ENCODE measurements at places on chromosomes 2 and 18.

DNA sequence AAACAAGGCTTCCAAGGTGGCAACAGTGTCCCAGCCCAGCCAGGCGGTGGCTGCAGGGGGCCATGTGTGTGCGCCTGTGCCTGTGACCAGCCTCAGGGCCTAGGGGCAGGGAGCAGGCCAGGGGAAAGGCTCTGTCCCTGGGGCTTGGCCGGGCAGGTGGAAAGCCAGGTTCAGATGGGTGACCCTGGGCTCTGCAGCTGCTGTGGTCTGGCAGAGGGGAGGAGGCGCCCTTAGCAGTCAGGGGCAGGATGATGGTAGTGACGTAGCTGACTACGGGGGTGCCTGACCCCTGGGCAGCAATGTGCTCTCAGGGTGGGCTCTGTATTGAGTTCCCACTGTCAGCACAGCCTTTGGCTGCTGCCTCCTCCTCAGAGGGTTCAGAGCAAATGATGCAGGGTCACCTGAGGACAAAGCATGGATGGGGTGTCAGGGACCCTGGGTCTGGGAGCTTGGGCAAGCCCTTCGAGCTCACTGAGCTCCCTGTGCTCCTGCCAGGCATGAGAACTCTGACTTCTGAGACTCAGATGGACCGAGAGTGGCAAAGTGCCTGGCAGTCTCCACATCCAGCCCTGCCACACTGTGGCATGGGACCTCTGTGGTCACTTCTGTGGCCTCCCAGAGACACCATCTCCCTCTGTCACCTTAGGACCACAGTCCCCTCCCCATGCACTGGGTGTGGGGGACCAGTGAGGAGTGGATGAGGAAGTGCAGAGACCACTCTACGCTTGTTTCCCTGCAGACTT, 56.6 kb upstream of the ALPP start:
- no peak for DNase-seq

- no peak for DNase-seq
Measured at GRCh38 chr2:37877457-37878315, 47.4 kb upstream of the RMDN2 start.

DNA sequence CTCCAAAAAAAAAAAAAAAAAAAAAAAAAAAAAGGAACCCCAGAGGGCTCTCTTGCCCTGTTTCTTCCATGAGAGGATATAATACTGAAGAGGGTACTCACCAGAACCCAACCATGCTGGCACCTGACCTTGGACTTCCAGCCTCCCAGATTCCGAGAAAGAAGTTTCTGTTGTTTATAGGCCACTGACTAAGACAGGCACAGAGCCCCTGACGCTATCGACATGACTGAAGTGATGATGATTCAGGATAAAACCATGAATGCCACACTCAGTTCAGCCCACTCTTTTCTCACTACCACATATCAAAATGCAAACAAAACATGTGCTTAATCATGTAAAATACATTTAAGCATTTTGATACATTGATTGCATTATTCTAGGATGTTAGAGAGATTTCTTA, 66.1 kb upstream of the CDCA7 start:
- DNase-seq = no peak

DNA sequence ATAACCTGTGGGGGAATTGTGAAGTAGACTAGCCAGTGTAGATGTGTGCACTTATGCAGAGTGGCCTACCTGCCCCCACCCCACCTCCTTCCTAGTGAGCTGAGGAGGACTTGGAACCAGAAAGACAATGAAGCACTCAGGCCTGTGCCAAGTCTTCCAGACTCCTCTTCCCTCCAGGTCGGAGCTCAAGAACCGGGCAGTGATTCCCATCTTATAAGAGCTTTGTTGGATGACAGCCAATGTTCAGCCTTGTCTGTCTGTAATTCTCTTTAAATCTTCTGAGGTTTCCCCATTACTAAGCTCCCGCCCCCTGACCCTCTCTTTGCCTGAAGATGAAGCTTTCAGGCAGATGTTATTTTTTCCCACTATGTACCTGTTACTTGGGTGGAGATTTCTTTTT, 121.0 kb downstream of the SMAD2 start:
- no peak for DNase-seq

GRCh38 chr2:189559579-189560272, 20.9 kb downstream of the SLC40A1 start:
- DNase-seq = no peak
